ENCODE measurements at places on chromosomes 6 and 20. TPM values are rescaled to one million over a fixed set of nuclear protein-coding genes. Genes with fewer than 3 reads are reported as not detected.
A peak's percentile ranks its signal among the peaks of the same experiment; 100 is the strongest.

- no peak overlapping the region for H3K4me3 ChIP-seq
- no peaks in the 10 kb centered on the region for H3K27me3 ChIP-seq
- no peaks in the 10 kb centered on the region for H3K4me1 ChIP-seq
- no peak for DNase-seq
- H3K27ac ChIP-seq = no peak overlapping the region
Observed at GRCh38 chr6:89536231-89536630, 102.3 kb downstream of the LYRM2 start.

GRCh38 chr20:32832664-32833063 lies 12.9 kb downstream of the MAPRE1 start:
- H3K4me3 ChIP-seq = peak overlapping the region; percentile 45
- H3K36me3 ChIP-seq = peaks cover 42% of the 10 kb centered on the region
- peak overlapping the region; percentile 82 for H3K27ac ChIP-seq
- H3K27me3 ChIP-seq = no peaks in the 10 kb centered on the region
- peaks cover 62% of the 10 kb centered on the region for H3K4me1 ChIP-seq
- peak; percentile 61 for DNase-seq

DNA sequence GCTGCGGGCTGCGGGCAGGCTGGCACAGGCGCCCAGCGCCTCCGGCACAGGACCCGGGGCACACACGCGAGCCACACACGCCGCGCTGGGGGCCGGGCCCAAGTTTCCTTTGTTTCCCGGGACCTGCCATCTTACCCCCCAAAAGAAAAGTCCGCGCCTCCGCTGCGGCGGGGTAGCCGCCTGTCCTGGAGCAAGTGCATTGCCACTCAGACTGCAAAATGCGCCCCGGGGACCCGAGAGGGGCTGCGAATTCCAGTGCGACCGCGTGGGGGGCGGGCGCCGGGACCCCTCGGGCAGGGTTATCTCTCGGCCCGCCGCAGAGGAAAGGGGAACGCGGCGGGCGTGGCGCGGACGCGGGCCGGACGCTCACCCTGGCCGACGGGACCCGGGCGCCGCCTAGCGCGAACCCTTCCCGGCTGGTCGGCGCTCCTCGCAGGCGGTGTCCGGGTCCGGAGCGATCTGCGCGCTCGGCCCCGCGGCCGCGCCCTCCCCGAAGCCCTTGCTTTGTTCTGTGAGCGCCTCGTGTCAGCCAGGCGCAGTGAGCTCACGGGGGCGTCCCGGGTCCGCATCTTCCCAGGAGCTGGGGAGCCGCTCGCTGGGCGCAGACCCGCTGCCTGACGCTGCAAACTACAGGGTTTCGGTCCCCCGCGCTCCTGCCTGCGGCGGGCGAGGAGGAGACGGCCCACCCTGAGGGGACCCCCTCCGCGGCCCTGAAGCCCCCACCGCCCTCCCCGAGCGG lies 639 bp upstream of the CD24 start:
- no peak overlapping the region for H3K27ac ChIP-seq
- DNase-seq = no peak
- H3K36me3 ChIP-seq = no peaks in the 10 kb centered on the region

- DNase-seq = no peak
- H3K4me3 ChIP-seq = no peak overlapping the region
- no peak overlapping the region for H3K27ac ChIP-seq
- H3K27me3 ChIP-seq = no peaks in the 10 kb centered on the region
Observed at GRCh38 chr20:17619351-17620093, 49.6 kb downstream of the DSTN start.

The PSORS1C1 gene
- total RNA-seq = 0.29 TPM

The ULBP3 gene
- total RNA-seq = not detected

All from activated naive CD4-positive, alpha-beta T cell treated with anti-CD3 and anti-CD28 coated beads for 36 hours (primary cell).